Parietal lobe (tissue), 2 donors: ENCODE measurements at places on chromosomes 11 and 22. TPM values are rescaled to one million over a fixed set of nuclear protein-coding genes. Genes with fewer than 3 reads are reported as not detected.

The C22orf31 gene
- not detected for total RNA-seq

The MN1 gene
- total RNA-seq = 64.2 TPM

The APOBEC3C gene
- total RNA-seq = 0.31 TPM

The SAA1 gene
- not detected for total RNA-seq

The RIC3 gene
- 61.0 TPM for total RNA-seq

The SCO2 gene
- 1.3 TPM for total RNA-seq

The YPEL1 gene
- 89.5 TPM for total RNA-seq

The SMTNL1 gene
- total RNA-seq = not detected

The UBQLNL gene
- 1.9 TPM for total RNA-seq

The LAYN gene
- total RNA-seq = 3.1 TPM

The CDPF1 gene
- 14.1 TPM for total RNA-seq

The SLC1A2 gene
- total RNA-seq = 271 TPM

The GLYATL1 gene
- total RNA-seq = 0.94 TPM

The DCHS1 gene
- total RNA-seq = 99.8 TPM

The MRGPRX3 gene
- total RNA-seq = not detected

The MAP6 gene
- total RNA-seq = 137 TPM

The CTSW gene
- not detected for total RNA-seq

The CD248 gene
- total RNA-seq = 1.3 TPM

The OR9I1 gene
- not detected for total RNA-seq

The HBG1 gene
- total RNA-seq = 0.63 TPM

The PRODH gene
- total RNA-seq = 2.8 TPM

The EIF3L gene
- total RNA-seq = 599 TPM

The CDHR5 gene
- not detected for total RNA-seq

The MS4A12 gene
- not detected for total RNA-seq

The TBX10 gene
- total RNA-seq = not detected

The OVCH2 gene
- not detected for total RNA-seq

The LMNTD2 gene
- not detected for total RNA-seq

The SLC22A25 gene
- total RNA-seq = not detected

The MS4A4A gene
- total RNA-seq = not detected

The SH3BP1 gene
- total RNA-seq = 0.94 TPM

The GGT5 gene
- total RNA-seq = 1.3 TPM

The HSPB2 gene
- total RNA-seq = not detected

The MAP4K2 gene
- total RNA-seq = 15.7 TPM

The MYO18B gene
- total RNA-seq = 0.31 TPM

The NAT10 gene
- 23.5 TPM for total RNA-seq

The PPP6R3 gene
- 182 TPM for total RNA-seq

The NR1H3 gene
- total RNA-seq = 10.3 TPM

The TYMP gene
- total RNA-seq = 1.3 TPM

The OR56A1 gene
- 0.31 TPM for total RNA-seq

The CARD10 gene
- 2.2 TPM for total RNA-seq

The MRGPRF gene
- not detected for total RNA-seq

The SMIM38 gene
- 4.1 TPM for total RNA-seq

The DNAJB7 gene
- total RNA-seq = not detected

The SULT4A1 gene
- 55.7 TPM for total RNA-seq

The SCN2B gene
- 3.4 TPM for total RNA-seq

The MCHR1 gene
- total RNA-seq = 0.63 TPM

The CHADL gene
- total RNA-seq = 3.4 TPM
